ENCODE measurements at places on chromosomes 4 and X.
A peak's percentile ranks its signal among the peaks of the same experiment; 100 is the strongest.

GRCh38 chr4:82138374-82138773, 235.4 kb downstream of the HNRNPD start:
- no peak for DNase-seq

DNA sequence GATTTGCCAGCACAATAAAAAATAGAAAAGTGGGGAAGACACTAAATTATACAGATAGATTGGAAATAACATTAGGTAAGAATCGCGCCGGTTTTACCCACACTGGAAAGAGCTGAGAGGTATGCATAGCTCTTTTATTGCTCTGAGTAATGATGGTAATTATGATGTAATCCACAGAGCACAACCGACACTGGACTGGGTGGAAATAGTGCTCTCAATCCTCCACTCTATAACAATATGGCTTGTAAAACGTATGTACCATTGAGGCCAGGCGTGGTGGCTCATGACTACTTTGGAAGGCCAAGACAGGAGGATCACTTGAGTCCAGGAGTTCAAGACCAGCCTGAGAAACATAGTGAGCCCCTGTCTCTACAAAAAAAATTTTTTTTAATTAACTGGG, 104.3 kb upstream of the RAPGEF2 start:
- no peak for DNase-seq

GRCh38 chr4:143178923-143179322, 5.8 kb upstream of the USP38 start:
- DNase-seq = peak; percentile 34

GRCh38 chr4:142648378-142648777, 197.7 kb downstream of the INPP4B start:
- DNase-seq = no peak

- DNase-seq = no peak
These were observed 30.8 kb downstream of the DOK7 start for GRCh38 chr4:3493720-3494461.

DNA sequence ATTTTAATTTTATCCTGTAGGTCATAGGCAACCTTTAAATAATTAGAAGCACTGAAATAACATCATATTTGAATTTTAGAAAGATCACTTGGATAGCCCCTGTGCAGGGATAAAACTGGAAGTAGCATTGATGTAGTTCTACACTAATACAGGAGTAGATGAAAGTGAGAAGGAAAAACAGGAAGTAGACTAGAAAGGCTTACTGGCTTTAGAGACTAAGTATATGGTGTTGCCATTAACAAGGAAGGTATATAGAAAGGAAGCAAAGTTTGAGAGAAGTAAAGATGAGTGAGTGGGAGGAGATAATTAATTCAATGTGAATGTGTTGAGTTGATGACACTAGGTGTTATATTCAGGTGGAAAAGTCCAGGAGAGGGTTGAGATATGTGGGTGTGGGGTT, 73.1 kb upstream of the EPGN start:
- no peak for DNase-seq

DNA sequence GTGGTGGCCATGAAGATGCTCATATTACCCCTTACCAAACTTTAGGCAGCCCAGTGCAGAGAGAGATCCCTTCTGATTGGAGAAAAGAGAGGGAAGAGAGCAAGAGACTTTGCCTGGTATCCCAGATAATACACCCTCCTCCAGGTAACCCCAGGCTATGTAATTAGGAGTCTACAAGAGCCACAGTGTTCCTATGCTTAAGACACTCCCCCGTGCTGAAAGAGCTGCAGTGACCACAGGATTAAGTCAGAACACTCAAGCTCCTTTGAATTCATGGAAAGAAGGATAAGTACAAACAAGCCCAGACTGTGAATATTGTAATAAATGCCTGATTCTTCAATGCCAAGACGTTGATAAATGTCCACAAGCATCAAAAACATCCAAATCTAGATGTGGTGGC, 41.4 kb downstream of the PABPC4L start:
- no peak for DNase-seq

GRCh38 chrX:106401965-106402559, 209.7 kb upstream of the RADX start:
- no peak for DNase-seq

DNA sequence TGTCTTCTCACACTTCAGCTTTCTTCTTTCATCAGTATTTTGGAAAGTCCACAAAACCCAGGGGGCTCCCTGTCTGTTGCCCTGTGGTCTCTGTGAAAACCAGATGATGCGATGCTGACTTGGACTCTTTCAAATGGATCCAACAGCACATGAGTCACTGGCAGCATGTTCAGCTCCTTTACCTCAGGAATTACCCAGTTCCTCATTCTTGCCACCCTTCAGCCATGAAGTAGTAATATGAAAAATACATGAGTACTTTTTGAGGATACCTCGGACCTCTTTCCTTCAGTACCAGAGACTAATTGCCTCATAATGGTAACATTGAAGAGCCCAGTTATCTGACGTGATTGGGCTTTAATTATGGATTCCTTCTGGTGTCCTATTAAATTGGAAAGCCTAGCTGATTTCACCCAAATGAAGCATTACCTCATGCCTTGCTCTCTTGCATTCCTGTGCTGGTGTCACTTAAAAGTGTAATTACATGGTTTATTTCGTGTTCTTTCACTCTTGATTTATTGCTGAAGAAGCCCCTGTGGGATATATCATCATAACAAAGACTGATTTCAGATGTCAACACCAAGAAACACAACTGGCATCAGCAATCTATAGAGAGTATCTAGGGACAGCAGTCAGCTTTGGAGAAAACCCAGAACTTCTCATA, 63.4 kb downstream of the NFKB1 start:
- no peak for DNase-seq

DNA sequence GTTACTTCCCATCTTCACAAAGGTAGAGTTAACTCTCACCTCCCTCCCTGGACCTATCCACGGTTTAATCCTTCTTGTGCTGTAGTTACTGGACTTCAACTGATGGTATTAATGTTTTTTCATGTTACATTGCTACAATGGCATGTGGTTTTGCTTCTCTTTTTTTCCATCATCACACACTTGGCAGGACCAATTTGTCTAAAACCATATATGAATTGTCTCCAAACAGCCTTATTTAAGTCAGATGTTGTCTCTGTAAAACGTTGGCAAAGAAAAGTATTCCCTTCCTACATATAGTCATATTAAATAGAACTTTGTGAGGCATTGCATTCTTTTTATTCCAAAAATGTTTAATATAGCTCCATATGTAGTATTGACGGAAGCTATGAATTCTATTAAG, 15.5 kb downstream of the PRRG1 start:
- DNase-seq = no peak

GRCh38 chr4:98659741-98660462, 1.5 kb upstream of the TSPAN5 start:
- no peak for DNase-seq

DNA sequence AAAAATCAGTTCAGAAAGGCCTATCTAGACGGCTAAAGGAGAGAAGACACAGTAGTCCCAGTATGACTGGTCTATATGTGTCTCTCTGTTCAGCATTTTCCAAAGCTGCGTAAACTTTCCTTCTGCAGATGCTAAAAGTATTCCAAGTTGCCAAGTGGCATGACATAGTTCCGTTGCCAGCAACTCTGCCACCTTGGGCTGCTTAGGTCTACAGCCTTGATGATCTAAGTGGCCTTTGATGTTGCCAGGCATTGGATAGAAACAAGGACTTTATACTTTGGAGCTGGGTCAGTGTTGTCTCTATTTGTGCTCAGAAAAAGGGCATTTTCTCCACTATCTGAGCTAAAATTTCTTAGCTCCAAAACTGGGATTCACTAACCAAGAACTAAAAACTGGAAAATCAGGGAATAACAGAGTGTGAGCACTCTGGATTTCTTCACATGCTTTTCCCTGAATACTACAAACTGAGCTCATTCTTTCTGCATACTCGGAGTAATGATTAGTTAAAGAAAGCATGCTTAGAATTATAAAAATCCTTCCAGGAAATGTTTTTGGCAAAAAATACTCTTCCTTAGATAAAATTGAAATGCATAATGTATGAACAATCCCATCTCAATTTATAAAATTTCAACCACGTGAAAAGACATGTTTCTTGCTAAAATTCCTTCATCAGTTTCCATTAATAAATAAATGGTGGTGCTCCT, 191.4 kb downstream of the ADAMTS3 start:
- no peak for DNase-seq

DNA sequence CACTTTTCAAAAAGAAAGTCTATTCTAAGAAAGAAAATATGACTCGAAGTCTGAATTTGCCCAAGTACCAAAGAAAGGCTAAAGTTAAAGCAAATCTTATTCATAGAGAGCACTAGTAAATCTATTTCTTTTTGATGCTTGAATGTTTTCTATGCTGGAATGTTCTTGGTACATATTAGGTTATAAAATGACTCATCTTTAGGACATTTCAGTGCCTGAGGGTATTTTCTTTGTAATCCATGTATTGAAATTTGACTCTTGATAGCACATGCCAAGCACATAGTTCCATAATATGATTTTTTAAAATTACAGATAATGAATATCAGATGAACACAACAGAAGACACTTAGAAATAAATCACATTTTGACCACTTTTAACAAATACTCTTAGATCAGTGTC, 232.8 kb downstream of the TRIML1 start:
- DNase-seq = no peak

DNA sequence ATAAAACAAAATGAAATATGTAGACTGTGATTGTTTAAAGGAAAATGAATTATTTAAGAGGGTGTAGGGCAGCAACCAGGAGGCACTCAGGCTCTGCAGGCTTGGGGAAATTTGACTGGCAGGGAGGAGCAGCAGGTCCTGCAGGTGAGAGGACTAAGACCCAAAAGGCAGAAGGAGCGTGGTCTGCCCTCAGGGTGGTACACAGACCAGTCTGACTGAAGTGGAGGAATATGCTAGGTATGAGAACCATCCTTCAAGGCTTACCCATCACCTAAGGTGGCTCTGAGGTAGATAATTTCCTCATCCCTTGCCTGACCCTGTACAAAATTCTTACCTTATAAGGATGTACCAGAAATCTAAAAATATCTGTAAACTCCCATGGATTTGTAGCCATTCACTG, 261.3 kb upstream of the RASGEF1B start:
- no peak for DNase-seq

GRCh38 chrX:129606918-129607317, 47.8 kb downstream of the APLN start:
- no peak for DNase-seq

- DNase-seq = no peak
These were observed 80.0 kb downstream of the ALPK1 start for GRCh38 chr4:112377171-112377570.

GRCh38 chrX:142503967-142504643, 299.0 kb upstream of the MAGEC2 start:
- DNase-seq = no peak

DNA sequence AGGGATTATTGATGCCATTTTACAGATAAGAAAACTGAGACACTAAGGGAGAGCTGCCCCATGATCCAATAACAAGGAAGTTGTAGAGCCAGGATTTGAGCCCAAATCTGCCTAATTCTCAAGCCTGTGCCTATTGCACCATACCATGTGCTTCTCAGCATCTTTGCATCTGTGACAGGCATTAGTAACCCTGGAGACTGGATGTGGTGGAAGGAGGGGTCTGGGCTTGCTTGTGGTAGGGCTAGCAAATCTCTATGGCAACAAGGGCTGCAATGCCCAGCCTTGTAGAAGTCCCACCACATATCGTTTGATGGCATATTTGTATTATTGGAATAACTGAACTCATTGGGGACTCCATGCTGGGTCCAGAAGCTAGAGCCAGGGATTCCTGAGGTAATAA, 58.1 kb downstream of the RTL5 start:
- no peak for DNase-seq

DNA sequence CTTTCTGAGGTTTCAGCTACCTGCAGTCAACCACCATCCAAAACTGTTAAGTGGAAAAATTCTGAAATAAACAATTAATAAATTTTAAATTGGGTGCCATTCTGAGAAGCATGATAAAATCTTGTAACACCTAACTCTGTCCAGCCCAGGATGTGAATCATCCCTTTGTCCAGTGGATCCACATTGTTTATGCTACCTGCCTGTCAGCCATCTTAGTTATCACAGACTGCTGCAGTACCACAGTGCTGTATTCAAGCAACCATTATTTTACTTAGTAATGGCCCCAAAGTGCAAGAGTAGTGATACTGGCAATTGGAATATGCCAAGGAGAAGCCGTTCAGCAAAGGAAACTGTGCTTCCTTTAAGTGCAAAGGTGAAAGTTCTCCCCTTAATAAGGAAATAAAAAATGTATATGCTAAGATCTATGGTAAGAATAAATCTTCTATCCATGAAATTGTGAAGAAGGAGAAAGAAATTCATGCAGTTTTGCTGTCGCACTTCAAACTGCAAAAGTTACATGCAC, 20.6 kb downstream of the CAMK2D start:
- no peak for DNase-seq

DNA sequence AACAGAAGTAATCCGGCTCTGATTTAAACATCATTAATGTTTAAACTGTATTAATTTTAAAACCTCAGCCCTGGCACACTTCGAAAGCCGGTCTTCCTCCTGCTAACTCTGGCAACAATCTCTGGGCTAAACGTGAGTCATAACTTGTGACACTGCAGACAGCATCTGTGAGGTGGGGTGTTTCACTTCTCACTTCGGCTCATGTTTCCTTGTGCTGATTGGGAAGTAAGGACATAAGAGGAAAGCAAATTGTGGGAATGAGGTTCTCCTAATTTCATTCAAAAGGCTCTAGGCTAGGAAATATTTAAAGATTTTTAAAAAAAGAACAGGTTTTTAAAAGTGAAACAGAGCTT, 139.9 kb upstream of the USP9X start:
- no peak for DNase-seq

GRCh38 chr4:19592391-19592790, 659.3 kb upstream of the SLIT2 start:
- DNase-seq = no peak

DNA sequence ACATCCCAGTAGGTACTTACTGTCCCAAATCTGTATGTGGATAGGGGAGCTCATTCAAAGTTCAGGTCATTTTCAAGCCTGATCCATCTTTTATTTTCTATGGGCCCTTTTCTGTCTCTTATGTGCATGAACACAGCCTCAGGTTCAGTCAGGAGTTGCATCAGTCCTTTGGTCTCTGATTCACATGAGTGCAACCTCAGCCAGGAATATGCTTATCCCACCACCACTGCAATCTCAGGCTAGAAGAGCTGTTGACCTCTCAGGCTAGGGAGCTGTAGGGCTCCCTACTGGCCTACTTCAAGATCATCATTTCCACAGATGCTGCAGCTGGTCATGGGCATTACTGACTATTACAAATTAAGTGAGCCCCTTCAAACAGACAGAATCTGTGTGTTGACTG, 27.2 kb downstream of the AASDH start:
- DNase-seq = no peak

- no peak for DNase-seq
These were observed 19.1 kb downstream of the MAGED2 start for GRCh38 chrX:54826598-54826997.

- no peak for DNase-seq
These were observed 77.0 kb upstream of the STOX2 start for GRCh38 chr4:183828125-183828524.

All from NCI-H1417 treated with DMSO at 0.1 percent for 48 hours (cell line).